ENCODE measurements at places on chromosomes 2 and 18. TPM values are rescaled to one million over a fixed set of nuclear protein-coding genes. Genes with fewer than 3 reads are reported as not detected.

STEAP3 gene
- total RNA-seq: 50.9 TPM

GKN2 gene
- total RNA-seq: not detected

CYS1 gene
- 7.0 TPM for total RNA-seq

TMEM247 gene
- not detected for total RNA-seq

STON1 gene
- 24.6 TPM for total RNA-seq

CD226 gene
- total RNA-seq: 0.99 TPM

BCS1L gene
- 33.3 TPM for total RNA-seq

GPR39 gene
- total RNA-seq: 12.7 TPM

IL18RAP gene
- total RNA-seq: 0.09 TPM

SERPINB10 gene
- not detected for total RNA-seq

ALK gene
- 0.27 TPM for total RNA-seq

FSIP2 gene
- 1.6 TPM for total RNA-seq

ZSWIM2 gene
- not detected for total RNA-seq

MBD1 gene
- 50.3 TPM for total RNA-seq

FSHR gene
- not detected for total RNA-seq

UGT1A8 gene
- 0.09 TPM for total RNA-seq

FLACC1 gene
- total RNA-seq: 1.2 TPM

SERPINB7 gene
- 0.27 TPM for total RNA-seq

PRKD3 gene
- total RNA-seq: 55.8 TPM

MTCL1 gene
- 60.6 TPM for total RNA-seq

MOGAT1 gene
- not detected for total RNA-seq

LMAN1 gene
- total RNA-seq: 182 TPM

APLF gene
- 6.8 TPM for total RNA-seq

RGPD4 gene
- total RNA-seq: 0.16 TPM

SLC38A11 gene
- total RNA-seq: not detected

FOSL2 gene
- total RNA-seq: 44.4 TPM

ACKR3 gene
- 2.0 TPM for total RNA-seq

CTAGE1 gene
- not detected for total RNA-seq

STAT4 gene
- 0.54 TPM for total RNA-seq

WNT10A gene
- not detected for total RNA-seq
